ENCODE measurements at places on chromosomes 5 and 9.

GRCh38 chr9:69131682-69132081 lies 42.4 kb upstream of the TJP2 start:
- peak; percentile 31 for DNase-seq

DNA sequence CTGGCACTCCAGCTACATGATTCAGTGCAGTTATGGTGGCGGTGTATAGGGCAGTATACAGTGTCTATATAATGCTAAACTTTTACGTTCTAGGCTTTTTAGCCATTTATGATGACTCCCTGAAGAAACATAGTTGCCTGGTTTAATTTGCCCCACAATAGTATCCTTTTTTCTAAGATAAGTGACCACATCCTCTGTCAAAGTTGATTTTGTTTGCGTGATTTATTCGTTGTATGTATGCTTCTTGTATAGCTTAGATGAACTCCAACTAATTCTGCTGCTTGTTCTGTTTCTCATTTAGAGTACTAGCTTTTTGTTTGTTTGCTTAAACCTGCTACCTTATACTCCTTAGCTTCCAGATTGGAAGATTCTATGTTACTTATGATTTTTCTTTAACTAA lies 83.6 kb downstream of the ERMP1 start:
- no peak for DNase-seq

DNA sequence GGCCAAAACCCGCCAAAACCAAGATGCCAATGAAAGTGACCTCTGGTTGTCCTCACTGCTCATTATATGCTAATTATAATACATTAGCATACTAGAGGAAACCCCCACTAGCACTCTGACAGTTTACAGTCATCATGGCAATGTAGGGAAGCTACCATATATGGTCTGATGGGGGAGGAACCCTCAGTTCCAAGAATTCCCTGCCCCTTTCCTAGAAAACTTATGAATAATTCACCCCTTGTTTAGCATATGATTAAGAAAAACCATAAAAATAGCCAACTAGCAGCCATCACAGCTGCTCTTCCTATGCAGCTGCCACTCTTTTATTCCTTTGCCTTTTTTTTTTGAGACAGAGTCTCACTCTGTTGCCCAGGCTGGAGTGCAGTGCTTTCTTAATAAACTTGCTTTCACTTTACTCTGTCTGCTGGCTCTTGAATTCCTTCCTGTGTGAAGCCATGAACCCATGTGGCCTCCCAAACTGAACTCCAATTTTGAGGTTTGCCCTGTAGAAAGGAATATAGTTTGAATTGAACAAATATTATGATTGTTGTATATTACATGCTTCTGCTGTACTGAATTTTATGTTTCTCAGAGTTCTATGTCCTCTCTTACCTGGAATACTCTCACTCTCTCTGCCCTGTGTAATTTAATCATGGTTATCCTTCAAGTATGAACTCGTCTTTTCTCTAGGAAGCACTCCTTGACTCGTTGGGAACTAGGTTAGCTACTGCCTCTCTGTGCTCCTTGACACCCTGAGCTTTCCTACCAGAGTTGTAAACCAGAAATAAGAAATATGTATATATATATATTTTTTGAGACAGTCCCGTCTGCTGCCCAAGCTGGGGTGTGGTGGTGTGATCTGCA lies 59.8 kb downstream of the KIAA1958 start:
- no peak for DNase-seq

DNA sequence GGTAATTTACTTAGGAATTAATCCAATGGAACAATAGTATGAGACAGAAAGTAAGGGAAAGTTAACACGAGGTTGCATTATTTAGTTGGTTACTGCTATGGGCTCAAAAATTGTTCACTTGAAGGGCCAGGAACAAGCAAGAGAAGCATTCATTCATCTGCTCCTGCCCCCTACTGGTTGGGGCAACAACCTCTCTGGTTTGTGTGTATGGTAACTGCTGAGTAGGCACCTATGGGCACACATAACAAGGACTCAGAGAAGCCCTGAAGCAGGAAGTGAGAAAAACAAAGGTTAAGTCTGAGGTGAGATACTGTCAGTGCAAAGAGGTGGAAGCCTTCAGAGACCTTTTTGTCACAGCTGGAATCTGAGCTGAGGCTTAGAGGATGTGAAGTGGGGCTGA lies 34.4 kb upstream of the RANBP6 start:
- DNase-seq = no peak

- DNase-seq = peak; percentile 84
These were observed 1.1 kb downstream of the CTNND2 start for GRCh38 chr5:11903121-11903613.

DNA sequence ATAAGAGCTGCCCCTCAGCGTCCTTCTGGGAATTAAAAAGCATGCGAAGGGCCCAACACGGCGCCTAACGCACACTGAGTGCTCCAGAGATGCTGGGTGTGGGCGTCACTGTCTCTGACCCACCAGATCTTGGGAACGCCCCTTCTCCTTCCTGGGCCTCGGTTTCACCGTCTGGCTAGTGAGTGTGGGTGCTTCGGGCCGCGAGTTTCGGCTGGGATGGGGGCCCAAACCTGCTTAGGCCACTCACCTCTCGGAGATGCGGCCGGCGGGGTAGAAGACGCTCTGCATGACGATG lies 3.7 kb downstream of the PIP5KL1 start:
- DNase-seq = no peak

DNA sequence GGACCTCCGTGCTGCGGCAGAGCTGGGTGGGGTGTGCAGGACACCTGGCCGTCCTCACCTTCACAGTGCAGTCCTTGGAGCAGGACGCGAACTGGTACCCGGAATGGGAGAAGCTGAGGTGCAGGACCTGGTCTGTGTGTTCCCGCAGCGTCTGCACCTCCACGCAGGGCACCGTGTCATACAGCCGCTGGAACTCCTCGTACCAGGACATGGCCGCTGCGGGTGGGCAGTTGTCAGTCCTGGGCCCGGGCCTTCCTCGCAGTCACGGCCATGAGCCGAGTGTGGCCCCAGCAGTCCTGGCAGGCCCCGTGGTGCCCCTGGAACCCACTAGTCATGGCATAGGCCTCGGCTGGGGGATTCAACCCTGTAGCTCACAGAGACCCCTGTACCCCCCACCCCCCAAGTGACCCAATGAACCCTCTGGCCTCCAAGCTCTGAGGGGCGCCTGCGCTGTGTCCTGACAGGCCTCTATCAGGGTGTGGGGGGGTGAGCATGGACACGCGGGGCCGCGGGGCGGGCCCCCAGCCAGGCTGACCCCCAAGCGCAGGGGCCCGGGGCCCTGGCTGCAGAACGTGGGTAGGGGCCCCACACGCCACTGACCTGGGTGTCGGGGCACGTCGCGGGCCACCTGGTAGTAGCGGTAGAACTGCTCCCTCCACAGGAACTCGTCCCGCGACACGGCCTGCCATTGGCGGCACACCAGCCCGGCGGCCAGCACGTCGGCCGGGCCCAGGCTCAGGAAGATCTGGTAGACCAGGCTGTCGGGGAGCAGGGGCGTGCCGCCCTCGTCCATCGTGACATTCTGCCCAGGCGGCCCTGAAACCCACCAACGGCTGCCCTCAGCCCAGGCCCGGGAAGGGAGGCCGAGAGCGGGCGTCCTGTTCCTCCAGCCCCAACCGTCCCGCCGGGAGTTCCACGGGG lies 987 bp downstream of the FBXW5 start:
- DNase-seq = no peak

DNA sequence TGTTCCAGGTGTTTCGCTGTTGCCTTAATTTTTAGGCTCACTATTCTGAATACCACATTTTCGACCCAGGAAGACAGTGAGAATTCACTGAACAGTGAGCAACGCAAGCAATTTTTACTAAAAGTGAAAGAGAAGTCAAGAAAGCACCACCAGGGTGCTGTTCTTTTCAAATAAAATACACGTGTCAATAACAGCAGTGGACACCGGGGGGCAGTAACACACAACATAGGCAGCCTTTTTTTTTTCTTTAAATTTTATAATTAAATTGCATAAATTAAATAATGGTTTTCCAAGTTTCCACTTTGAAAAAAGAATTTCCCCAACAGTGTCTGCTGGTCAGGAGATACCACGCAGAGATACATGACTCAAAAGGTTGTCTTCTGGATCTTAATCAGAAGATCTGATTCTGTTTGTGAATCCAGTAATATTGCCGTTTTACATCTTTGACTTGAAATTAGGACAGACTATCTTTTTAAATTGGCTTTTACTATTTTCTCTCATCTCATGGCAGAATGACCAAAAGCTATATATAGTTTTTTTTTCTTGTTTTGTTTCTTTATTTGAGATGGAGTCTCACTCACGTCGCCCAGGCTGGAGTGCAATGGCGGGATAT lies 47.1 kb upstream of the SH3GL2 start:
- peak; percentile 81 for DNase-seq

DNA sequence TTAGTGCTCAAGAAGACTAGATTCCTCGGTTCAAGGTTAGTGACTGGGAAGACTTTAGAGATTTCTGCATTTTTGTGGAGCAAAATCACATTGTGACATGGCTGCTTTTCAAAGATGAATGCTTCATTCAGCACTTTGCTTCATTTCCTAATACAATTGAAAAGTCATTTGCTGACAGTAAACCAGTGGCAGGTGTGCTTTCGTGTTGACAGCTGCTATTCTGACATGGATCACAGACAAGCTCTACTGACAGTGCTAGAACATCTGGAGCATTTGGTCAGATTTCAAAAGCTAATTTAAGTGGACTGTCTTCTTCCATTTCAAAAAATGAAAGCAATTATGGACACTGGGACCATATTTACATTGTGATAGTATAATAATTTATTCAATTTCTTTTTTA lies 1060.1 kb downstream of the PTPRD start:
- DNase-seq = peak; percentile 22

GRCh38 chr9:131277910-131278701 lies 1.8 kb upstream of the FAM78A start:
- DNase-seq = peak; percentile 95

DNA sequence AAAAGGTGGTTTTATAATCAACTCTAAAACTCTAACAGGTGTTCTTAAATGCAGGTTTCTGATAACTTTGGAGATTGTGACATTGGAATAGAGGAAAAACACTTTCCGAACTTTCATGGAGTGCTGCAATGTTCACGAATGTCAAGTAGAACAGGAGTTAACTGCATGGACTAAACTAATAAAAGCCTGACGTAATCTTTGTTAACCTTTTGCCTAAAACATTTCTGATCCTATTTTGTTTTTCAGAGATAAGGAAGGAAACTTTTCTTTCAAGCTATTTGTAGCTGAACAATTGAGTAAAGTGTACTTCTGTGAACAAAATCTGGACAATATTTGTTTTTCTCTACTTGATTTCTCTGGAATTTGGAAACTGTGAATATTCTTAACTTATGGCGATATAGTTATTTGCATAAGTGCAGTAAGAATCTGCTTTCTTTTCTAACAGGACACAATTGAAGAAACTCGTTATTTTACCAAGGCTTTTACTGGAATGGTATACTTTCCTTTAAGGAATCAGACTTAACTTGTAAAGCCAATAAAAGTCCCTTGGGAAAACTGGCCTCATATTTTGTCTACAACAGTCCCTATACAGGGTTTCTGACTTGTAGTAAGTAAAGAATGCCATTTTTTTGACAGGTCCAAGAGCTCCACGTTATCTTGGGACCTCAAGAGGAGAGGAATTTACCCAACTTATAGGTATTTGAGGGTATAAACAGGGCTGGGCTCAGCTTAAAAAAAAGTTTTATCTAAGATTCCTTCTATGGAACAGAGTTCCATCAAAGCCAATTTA lies 154.7 kb downstream of the NXNL2 start:
- DNase-seq = no peak

DNA sequence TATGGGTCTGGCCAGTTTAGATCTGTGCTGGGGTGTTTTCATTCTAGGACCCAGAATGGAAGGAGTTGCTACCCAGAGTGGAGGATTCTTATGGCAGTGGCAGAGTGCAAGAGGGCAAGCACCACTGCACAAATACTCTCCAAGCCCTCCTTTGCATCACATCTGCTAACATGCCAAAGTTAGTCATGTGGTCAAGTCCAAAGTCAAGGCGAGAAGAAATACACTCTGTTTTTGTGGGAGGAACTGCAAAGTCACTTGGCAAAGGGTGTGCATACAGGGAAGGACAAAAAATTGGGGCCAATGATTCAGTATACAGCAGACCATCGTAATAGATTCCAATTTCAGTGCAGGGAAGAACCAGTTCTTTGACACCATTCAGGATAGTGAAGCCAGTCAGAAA lies 43.9 kb upstream of the HMGCS1 start:
- peak; percentile 2 for DNase-seq

DNA sequence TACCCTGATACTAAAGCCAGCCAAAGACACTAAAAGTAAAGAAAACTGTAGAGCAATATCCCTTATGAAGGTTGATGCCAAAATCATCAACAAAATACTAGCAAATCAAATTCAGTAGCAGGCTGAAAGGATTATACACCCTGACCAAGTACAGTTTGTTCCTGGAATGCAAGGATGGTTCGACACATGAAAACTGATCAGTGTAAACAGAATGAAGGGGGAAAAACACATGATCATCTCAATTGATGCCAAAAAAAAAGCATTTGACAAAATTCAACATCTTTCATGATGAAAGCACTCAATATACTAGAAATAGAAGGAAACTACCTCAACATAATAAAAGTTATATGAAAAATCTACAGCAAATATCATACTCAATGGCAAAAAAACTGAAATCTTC lies 43.5 kb upstream of the LRRC14B start:
- peak; percentile 55 for DNase-seq

- DNase-seq = no peak
These were observed 134.7 kb downstream of the GAS1 start for GRCh38 chr9:86812616-86813015.

DNA sequence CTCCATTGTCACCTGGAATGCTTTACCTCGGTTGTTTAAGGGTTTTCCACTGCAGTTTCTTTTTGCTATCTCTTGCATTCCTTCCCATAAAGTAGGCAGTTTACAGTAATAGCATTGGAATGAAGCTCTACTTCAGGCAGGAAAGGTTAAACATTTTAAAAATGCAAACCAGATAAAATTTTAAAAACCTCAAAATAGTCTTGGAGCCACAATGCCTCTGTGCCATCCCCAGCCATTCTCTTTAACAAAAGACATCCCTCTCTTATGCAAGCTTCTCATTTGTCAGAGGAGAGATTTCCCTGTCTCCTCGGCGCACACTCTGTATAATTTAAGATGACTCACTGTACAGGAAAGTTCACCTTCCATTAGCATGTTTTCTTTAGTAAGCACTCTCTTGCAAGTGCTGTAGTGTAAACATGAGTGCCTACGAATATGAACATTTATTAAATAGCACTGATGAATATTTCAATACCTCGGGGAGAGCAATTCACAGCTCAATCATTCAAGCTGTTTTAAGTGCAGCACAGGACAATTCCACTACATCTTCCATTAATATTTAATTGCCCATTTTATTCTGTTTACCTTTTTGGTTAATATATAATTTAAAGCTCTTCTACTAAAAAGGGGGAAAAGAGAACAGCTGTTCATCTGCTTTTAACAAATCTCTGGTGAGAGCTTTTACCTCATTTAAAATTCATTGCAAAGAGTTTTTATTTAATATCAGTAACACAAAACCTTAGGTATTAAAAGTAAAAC lies 343.6 kb downstream of the SPATA31D1 start:
- peak; percentile 71 for DNase-seq
